ENCODE measurements at places on chromosomes 5 and 9.

GRCh38 chr9:94829380-94830070 lies 103.0 kb downstream of the AOPEP start:
- no peak for DNase-seq

GRCh38 chr9:112764837-112765236 lies 14.3 kb downstream of the SNX30 start:
- DNase-seq: no peak

DNA sequence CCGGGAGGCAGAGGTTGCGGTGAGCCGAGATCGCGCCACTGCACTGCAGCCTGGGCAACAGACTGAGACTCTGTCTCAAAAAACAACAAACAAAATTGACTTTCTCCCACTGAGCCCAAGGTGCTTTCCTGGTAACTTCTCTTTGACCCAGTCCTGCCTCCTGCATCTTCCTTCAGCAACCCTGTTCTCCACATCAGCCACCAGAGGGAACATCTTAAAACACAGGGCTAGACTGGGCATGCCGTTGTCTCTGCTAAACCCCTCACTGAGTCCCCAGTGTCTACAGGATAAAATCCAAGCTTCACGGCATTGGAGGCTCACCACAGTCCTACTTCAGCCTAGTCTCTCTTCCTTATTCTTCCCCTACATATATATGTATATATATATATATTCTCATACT lies 39.8 kb upstream of the KCNMB1 start:
- no peak for DNase-seq

DNA sequence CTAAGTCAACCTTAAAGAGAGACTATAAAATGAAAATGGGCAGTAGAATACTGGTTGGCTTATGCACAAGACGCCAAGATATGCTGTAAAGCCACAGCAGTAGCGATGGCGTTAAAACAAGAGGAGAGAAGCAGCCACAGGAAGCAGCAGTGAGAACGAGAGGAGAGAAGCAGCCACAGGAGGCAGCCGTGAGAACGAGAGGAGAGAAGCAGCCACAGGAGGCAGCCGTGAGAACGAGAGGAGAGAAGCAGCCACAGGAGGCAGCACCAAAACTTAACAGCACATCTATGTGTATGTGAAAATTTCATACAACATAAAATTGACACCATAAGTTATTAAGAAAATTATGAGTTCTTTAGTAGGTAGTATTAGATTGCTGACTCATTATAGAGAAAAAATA lies 2318.6 kb upstream of the ACO1 start:
- no peak for DNase-seq

- no peak for DNase-seq
These were observed 222.9 kb upstream of the RIOK2 start for GRCh38 chr5:97405941-97406340.

DNA sequence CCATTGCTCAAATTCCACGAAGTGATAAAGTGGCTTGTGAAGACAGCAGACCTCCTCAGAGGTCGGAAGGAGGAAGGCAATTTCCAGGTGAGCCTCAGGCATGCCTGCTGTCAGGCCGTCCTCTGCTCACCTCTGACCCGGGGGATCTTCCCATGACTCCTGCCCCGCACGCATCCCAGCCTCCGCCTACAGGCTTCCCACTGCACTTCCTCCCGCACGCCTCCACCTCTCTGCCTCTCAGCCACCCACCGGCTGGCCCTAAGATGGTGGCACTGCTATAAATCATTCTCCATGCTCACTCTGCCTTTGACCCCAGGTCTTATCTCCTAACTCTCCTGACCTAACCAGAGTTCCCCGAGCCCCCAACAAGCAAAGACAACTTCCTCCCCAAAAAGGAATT lies 49.4 kb upstream of the DNAH5 start:
- DNase-seq: no peak

- DNase-seq: no peak
These were observed 1.5 kb downstream of the KLF9 start for GRCh38 chr9:70412832-70413463.

- DNase-seq: no peak
These were observed at the start of gene C1QTNF2 for GRCh38 chr5:160369990-160370712. Gene C1QTNF2 (minus strand): TSS chr5:160370626. CDS start chr5:160355011, 15,615 bp downstream.

- DNase-seq: no peak
These were observed 12.8 kb upstream of the PANK3 start for GRCh38 chr5:168592014-168592368.

- DNase-seq: no peak
These were observed 120.1 kb upstream of the PCA3 start for GRCh38 chr9:76644171-76644570.

DNA sequence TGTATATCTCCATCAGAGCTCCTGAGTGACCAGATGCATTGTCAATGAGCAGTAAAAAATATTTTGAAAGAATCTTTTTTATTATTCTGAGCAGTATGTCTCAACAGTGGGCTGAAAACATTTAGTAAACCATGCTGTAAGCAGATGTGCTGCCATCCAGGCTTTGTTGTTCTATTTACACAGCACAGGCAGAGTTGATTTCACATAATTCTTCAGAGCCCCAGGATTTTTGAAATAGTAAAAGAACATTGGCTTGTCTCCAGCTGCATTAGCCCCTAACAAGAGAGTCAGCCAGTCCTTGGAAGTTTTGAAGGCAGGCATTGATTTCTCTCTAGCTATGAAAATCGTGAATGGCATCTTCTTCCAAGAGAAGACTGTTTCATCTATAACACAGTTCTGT lies 25.2 kb upstream of the ENTREP1 start:
- no peak for DNase-seq

DNA sequence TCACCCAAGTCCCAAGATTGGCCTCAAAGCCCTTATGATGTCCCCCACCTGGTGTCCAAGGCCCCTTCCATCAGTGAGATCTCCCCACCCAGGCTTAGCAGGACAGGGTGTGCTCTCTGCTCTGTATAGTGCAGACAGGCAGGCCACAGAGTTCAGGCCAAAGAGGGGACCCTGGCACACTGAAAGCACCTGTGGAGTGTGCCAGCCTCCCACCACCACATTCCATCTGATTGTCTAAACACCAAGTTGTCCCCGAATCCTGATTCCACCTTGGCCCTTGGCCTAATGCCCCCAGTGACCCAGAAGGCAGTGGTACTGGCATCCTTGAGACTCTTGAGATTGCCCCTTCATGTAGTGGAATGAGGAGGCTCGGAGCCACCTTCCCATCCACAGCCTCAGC lies 5.4 kb downstream of the SPINK4 start:
- no peak for DNase-seq

GRCh38 chr5:169576181-169576598 lies 7.4 kb upstream of the SPDL1 start:
- no peak for DNase-seq

- no peak for DNase-seq
These were observed 47.4 kb downstream of the VAV2 start for GRCh38 chr9:133944746-133945135.

DNA sequence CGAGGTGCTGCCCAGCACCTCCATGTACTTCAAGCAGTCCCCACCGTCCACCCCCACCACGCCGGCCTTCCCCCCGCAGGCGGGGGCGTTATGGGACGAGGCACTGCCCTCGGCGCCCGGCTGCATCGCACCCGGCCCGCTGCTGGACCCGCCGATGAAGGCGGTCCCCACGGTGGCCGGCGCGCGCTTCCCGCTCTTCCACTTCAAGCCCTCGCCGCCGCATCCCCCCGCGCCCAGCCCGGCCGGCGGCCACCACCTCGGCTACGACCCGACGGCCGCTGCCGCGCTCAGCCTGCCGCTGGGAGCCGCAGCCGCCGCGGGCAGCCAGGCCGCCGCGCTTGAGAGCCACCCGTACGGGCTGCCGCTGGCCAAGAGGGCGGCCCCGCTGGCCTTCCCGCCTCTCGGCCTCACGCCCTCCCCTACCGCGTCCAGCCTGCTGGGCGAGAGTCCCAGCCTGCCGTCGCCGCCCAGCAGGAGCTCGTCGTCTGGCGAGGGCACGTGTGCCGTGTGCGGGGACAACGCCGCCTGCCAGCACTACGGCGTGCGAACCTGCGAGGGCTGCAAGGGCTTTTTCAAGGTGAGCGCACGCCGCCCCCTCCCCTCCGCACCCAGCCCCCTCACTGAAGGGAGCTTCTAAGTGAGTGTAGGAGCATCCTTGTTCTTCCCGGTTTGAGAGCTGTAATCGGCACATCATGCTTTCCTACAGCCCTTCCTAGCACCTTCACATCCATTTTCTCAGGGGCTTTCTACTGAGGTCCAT lies 6.9 kb downstream of the NR4A3 start:
- DNase-seq: no peak

DNA sequence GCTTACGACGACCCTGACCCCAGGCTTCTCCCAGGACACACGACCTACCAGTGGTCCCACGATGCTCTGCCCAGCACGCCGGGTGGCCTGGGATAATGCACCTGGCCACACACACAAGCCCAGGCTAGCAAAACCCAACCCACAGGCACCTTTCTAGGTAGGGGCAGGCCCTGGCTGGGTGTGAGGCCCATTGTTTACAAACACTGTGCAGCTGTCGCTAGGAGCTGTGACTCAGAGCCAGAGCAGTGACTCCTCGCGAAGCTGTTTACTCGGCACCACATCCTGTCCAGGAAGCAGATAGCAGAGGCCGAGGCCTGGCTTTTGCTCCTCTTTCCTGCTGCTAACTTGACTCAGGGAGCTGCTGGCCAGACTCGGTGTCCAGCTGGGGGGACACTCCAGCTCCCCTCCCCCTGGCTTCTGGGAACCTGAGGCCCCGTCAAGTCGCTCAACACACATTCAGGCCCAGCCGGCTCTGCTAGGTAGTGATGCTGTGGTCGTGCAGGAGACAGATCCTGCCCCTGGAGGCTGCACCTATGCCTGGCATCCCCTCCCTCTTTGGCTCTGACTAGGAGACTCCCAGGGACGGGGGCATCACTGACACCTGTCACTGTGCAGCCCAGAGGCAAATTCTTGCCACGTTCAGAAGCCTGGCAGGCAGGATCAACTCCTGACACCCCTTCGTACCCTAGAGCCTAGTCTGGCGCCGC lies 12.8 kb upstream of the RALGDS start:
- DNase-seq: peak; percentile 98

GRCh38 chr5:170532935-170533334 lies 29.1 kb downstream of the KCNIP1 start:
- no peak for DNase-seq

DNA sequence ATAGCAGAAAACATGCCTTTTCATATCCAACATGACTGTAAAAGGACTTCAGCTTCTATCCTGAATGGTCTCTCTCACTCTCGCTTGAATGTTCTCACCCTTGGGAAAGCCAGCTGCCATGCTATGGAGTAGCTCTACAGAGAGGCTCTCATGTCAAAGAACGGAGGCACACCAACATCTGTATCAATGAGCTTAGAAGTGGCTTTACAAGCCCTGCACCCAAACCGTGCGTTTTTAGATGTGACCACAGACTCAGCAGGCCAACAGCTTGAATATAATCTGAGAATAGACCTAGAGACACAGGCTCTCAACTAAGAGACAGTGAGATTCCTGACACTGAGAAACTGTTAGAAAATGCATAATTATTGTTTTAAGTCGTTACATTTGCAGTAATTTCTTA lies 1231.6 kb upstream of the CDH9 start:
- DNase-seq: no peak

- DNase-seq: no peak
These were observed at the start of gene UBE2QL1 for GRCh38 chr5:6448622-6449464. Gene UBE2QL1 (plus strand): TSS chr5:6448859. CDS start chr5:6448894, 35 bp downstream.

DNA sequence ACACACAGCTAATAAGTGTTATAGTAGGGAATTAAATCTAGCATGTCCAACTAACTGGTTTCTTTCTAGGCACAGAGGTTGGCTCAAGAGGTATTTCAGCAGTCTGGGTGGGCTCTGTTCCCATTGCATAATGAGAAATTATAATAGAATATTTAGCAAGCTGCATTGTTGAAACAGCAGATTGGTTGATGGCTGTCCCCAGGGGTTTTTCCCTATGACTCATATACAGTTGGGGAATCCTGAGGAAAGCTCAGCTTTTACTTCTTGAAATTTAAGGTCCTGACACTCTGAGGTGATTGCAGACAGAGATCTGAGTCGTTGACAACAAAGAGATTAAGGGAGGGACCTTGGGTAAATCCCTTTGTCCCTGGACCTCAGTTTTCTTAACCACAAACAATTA lies 38.3 kb upstream of the TNFSF8 start:
- DNase-seq: peak; percentile 29

GRCh38 chr9:70947086-70947485 lies 174.3 kb downstream of the TRPM3 start:
- no peak for DNase-seq

DNA sequence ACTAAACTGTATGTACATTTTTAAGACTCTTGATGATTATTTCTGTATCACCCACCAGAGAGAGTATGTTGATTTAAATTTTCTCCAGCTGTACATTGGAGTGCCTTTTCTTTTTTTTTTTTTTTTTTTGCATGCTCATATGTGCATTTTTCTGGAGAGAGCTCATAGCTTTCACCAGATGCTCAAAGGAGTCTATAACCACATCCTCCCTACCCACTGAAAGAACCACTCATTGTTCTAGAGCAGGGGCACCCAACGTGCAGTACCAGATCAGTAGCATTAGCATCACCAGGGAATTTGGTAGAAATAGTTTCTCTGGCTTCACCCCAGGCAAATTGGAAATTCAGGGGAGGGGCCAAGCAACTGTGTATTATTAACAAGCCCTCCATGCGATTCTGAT lies 53.9 kb upstream of the TMEM171 start:
- no peak for DNase-seq

GRCh38 chr5:81856948-81857928 lies 106.3 kb upstream of the SSBP2 start:
- DNase-seq: no peak

DNA sequence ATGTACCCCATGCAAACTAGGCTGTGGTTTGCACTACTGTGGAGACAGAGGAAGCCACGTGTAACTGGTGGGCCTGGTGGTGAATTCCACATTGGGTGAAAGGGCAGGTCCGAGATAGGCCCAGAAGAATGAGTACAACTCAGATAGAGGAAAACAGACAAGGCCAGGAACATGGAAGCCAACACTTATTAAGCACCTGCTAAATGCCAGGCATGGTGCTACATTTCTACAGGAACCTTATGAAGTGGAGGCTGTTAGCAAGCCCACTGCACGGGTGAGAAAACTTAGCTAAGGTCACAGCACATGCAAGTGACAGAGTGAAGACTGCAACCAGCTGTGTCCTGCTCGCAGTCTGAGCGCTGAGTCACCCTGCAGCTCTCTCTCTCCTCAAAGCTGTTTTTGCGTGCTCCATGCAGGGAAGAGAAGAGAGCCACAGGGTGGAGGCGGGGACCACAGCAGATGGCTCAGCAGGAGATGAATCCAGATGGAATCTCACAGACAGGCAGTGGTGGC lies 65.5 kb upstream of the SPTLC1 start:
- no peak for DNase-seq

DNA sequence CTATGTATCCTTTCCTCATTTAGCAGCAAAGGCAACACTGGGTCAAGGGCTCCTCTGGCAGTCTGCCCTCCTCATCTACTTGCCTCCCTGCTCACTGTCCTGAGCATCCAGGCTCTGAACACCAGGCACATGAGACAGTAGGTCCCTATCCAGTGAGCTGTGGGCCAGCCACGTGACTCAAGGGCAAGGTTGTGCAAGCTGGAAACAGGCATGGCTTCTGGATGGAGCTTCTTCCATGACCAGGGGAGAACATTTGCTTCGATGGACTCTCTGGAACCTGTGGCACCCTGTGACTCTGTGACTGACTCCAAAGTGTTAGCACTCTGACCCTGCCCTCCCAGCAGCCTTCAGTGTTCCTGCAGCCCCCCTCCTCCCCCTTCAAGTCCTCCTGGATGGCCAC lies 31.2 kb downstream of the ENHO start:
- DNase-seq: no peak

GRCh38 chr5:111641533-111642233 lies 115.3 kb downstream of the NREP start:
- no peak for DNase-seq

GRCh38 chr9:112541685-112542084 lies 55.1 kb downstream of the KIAA1958 start:
- no peak for DNase-seq
